Frontal cortex (tissue), 4 donors: ENCODE measurements at places on chromosomes 1 and 21.

DNA sequence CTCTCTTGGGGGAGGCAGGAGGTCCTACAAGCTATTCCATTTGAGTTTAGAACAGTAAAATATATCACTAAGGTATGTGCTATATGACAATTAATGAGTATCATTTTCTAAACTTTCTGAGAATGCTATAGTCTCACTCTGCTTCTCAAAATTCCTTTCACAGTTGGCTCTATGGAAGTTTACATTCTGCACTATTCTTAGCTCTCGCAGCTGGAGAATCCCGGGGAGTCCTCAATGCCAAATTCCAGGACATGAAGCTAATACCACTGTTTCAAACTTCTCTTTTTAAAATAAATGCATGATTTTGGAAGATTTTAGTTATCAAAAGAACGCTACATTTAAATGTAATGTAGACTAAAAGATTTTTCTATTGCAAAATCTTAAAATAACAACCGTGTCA, 22.4 kb upstream of the PALMD start:
- DNase-seq = no peak

GRCh38 chr21:37226041-37226920, 40.9 kb downstream of the VPS26C start:
- DNase-seq = no peak

DNA sequence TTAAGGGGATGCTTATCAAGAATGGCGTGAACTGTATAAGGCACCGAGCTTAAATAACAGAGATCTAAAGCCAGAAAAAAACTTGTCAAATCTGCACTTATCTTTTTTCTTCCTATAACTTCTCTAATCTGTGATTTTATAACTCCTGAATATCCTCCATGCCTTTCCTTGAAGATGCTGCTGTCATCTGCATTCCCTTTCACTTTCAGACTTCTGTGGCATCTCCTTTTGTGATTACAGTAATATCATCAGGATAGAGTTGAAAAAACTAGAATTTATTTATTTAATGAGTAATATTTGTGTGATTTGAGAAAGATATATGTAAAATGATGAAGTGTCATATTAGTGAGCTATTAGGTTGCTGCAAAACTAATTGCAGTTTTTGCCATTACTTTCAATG, 357.8 kb upstream of the PTBP2 start:
- DNase-seq = no peak

GRCh38 chr21:21929789-21930188, 931.6 kb downstream of the NCAM2 start:
- no peak for DNase-seq

DNA sequence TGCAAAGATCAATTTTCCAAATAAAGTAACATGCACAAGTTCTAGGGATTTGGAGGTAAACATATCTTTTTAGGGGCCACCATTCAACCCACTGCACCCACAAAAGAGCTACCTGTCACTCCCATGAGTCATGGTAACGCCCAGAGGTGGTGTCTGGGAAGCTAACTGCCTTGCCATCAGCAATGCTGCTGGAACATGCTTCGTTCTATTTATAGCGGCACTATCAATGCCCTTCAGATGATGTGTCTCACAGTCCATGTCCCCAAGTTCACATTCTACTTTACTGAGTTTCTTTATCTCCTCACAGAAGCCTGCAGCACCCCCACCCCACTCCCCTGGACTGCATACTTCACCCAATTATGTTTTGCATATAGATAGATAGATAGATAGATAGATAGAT, 95.4 kb downstream of the LPAR3 start:
- no peak for DNase-seq

DNA sequence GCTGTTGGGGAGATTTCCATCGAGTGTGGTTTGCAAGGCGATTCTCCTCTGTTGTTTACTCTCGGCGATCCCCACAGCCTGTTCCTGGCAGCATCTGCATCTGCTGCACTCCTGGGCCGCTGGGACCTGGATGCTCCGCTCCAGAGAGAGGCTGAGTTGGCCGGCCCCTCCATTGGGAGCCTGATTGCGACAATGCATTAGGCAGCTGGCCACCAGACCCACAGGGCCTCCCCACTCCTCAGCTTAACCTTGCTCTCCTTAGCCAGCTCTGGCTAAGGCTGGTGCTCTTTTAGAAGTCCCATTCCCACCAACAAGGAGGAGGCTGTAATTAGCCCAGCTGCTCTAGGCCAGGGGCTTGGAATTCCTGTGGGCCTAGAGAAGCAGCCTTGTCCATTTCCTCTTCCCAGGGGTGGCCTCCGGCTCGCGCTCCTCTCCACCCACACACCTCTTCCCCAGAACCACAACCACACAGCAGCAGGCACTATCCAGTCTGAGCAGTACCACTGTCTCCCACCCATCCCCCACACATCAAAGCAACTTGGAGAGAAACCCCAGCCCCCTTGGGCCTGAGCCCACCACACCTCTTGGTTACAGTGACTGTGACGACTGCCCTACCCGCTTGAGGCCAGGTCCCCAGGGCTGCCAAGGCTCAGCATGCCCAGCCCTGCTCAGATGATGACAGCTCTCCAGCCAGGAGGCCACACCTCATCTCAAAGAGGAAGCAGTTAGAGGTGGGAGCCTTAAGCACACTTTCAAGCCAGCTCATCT, 193.8 kb upstream of the EDN2 start:
- no peak for DNase-seq

DNA sequence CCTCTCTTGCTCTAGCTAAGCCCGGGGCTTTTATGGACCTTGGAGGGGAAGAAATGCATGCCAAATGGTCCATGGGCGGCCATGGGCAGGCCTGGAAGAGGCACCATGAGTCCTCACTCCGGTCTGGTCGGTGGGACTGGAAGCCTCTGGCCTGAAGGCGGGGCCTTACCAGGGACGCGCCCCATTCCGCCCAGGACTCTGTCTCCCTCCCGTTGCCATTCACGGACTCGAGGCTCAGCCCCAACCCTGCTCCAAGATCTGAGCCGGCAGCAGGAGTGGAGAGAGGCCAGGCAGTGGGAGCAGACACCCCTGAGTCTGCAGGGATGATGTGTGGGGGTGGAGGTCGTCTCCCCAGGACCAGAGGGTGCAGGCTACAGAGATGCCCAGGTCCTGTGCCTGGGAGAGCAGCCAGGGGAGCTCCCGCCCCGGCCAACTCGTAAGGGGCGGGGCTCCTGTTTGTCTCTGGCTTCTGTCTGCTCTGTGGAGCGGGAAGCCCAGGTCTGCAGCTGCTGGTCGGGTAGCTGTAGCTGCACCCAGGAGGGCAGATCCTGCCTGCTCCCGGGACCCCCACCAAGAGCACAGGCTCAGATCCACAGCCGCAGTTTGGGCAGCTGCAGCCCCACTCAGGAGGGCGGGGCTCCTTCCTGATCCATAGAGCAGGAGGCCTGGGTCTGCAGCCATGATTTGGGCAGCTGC, 8.3 kb upstream of the KANK4 start:
- no peak for DNase-seq

DNA sequence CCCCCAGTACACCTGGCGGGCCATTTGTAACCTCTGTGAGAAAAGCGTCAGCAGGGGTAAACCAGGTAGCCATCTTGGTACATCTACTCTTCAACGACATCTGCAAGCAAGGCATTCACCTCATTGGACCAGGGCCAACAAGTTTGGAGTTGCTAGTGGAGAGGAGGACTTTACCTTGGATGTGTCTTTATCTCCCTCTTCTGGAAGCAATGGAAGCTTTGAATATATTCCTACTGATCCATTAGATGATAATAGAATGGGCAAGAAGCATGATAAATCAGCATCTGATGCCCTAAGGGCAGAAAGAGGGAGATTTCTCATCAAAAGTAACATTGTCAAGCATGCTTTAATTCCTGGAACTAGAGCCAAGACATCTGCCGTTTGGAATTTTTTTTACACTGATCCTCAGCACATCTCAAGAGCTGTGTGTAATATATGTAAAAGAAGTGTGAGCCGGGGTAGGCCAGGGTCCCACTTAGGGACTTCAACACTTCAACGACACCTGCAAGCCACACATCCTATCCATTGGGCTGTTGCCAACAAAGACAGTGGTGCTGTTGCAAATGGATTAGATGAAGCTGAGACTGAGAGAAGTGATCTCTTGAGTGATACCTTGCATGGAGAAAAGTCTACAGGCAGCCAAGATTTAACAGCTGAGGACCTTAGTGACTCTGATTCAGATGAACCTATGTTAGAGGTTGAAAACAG, 2.7 kb downstream of the ZBED6 start:
- DNase-seq = no peak
